ENCODE measurements at places on chromosomes 2 and 18.

- no peak for DNase-seq
These were observed 73.2 kb downstream of the WDSUB1 start for GRCh38 chr2:159213296-159213695.

DNA sequence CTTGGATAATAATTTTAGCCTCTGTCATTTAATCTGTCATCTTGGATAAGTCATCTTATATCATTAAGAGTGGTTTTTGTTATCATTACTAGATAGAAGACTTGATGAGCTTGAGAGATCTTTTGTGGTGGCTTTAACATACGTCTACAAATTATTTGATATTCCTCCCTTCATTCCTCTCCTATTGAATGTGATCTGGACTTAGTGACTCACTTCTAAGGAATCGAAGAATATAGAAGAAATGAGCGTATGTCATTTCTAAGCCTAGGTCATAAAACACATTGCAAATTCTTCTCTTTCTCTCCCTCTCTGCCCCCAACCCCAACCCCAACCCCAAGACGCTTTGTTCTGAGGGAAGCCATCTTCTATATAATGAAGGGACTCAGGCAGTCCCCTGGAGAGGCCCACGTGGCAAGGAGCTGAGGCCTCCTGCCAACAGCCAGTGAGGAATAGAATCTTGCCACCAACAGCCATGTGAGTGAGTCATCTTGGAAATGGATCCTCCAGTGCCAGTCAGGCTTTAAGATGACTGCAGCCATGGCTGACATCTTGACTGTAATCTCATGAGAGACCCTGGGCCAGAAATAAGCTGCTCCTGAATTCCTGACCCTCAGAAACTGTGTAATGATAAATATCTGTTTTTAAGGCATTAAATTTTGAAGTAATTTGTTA is 221.6 kb upstream of the SP5 start:
- no peak for DNase-seq

GRCh38 chr2:12061286-12062052 is 315.0 kb downstream of the LPIN1 start:
- no peak for DNase-seq

DNA sequence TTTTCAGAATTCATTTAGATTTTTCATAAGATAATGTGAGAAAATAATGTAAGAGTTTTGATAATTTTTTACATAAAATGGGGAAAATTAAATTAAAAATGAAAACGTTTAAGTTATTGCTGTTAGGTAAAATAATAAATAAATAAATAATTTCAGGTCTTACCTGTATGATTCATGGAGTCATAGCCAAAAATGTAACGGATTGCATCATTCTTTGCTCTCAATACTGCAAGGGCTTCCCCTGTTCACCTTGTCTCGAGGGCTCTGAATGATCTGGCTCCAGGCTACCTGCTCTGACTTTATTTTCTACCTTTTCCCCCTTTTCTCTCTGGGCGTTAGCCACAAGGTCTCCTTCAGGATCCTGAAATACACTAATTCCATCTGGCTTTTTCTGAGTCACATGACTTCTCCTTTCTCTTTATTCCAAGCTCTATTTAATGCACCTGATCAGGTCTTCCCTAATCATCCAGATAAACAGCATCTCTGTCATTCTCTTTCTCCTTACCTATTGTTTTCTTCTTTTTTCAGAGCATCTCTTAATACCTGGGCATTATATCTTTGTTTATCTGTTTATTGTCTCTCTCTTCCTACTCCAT is 30.0 kb upstream of the CFAP36 start:
- no peak for DNase-seq
